ENCODE measurements at places on chromosomes 2 and 18. TPM values are rescaled to one million over a fixed set of nuclear protein-coding genes. Genes with fewer than 3 reads are reported as not detected.

DNA sequence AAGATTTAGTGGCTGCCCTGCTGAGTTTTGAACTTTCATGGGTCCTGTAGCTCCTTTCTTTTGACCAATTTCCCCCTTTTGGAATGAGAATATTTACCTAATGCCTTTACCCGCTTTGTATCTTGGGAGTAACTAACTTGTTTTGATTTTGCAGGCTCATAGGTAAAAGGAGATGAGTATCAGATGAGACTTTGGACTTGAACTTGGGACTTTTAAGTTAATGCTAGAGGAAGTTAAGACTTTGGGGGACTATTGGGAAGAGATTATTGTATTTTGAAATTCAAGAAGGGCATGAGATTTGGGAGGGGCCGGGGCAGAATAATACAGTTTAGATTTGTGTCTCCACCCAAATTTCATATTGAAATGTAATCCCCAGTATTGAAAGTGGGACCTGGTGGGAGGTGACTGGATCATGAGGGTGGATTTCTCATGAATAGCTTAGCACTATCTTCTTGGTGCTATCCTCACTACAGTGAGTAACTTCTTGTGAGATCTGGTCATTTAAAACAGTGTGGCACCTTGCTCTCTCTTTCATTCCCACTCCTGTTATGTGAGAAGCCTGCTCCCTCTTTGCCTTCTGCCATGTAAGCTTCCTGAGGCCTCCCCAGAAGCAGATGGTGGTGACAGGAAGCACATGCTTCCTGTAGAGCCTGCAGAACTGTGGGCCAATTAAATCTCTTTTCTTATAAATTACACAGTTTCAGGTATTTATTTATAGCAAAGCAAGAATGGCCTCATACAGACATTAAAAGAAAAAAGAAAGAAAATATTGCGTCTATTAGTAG lies 6.1 kb downstream of the ADI1 start:
- no peak for DNase-seq

DNA sequence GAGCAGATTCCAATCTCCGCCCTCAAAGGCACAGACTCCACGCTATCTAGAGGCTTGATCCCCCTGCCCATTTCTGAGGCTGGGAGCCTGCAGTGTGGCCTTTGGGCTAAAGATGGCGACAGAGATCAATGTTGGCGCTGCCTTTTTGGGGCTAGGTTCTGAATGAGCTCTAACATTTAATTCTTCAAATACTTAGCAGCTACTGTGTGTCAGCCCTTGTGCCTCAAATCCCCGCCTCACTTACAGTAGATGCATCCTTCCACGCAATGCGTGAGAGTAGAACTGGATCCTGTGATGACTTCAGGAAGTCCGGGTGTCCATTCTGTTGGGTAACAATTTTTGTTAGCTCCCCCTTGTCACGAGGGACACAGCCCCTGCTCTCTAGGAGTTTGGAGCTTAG lies 12.4 kb downstream of the IL1F10 start:
- DNase-seq, result no peak

- no peak for DNase-seq
Observed at GRCh38 chr2:125656190-125656589, 999.8 kb upstream of the GYPC start.

- no peak for DNase-seq
Observed at GRCh38 chr2:28164280-28164801, 228.3 kb upstream of the FOSL2 start.

- DNase-seq, result no peak
Observed at GRCh38 chr2:190149908-190150307, 87.4 kb upstream of the MSTN start.

DNA sequence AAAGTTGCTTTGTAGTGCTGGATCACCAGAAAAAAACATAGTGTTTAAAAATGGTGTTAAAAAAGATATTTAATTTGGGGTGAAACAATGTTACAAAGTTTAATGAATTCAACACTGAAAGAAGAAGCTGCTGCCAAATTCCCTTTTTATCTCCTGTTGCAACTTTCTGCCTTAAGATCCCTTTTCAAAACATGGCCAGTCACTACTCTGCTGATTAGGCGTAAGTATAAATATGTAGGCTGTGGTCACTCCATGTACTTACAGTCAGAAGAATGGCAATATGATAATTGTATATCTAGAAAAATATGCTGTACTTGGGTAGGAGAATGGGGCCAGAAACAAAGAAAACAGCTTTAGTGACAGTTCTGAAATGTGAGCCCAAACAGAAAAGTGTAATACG lies 123.5 kb upstream of the ZBTB14 start:
- DNase-seq, result no peak

Gene SIX2
- 0.16 TPM for total RNA-seq

Gene SIX3
- total RNA-seq, result not detected
